Effector CD4-positive, alpha-beta T cell (primary cell): ENCODE measurements at places on chromosomes 5 and 9.

GRCh38 chr5:158979290-158979689 lies 120.4 kb downstream of the EBF1 start:
- no peak for DNase-seq

DNA sequence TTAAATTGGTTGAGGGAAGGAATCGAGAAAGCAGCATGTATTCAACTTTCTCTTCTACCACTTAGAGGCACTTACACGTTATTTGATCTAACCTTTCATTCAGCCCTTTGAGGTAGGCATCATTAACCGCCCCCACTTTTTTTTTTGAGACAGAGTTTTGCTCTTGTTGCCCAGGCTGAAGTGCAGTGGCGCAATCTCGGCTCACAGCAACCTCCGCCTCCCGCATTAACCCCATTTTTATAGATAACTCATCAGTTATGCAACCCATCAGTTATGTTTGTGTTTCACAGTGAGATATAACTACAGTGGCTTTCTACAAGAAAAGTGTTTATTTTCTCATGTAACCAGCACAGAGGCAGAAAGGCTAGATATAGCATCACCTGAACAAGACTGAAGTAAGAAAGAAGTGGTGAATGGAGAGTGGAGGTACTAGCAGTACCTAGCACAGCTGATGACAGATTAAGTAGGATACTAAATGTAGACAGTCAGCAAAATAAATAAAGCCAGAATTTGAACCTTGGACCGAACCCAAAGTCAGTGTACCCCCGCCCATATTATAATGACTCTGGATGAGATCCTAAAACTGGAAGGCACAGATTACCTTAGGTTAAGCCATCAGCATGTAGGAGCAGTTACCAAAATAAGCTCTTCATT lies 91.2 kb downstream of the PJA2 start:
- DNase-seq: no peak

DNA sequence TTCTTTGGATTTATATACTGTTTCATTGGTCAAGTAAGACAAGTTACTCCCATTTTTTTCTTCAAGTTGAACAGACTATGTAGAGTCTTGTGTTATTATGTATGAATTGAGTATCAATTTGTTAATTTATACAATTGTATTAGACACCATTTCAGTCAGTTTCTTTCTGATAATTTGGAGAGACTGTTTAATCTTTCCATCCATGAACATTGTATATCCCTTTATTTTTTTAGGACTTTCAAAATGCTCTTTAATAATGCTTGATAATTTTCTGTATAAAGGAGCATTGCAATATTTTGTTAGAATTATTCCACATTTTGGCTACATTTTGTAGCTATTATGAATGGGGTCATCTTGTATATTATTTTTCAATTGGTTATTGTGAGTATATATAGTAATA lies 69.1 kb upstream of the PJA2 start:
- DNase-seq: no peak

GRCh38 chr5:31965227-31965626 lies 208.9 kb downstream of the GOLPH3 start:
- no peak for DNase-seq
